H1 (cell line): ENCODE measurements at places on chromosomes 4 and X. TPM values are rescaled to one million over a fixed set of nuclear protein-coding genes. Genes with fewer than 3 reads are reported as not detected.

GRCh38 chr4:153497988-153498967, 32.1 kb downstream of the TMEM131L start:
- peak; percentile 41 for DNase-seq

GRCh38 chr4:58732973-58733372, 1622.8 kb upstream of the IGFBP7 start:
- DNase-seq: no peak

Gene DSPP
- not detected in 2 replicates for polyA plus RNA-seq

DNA sequence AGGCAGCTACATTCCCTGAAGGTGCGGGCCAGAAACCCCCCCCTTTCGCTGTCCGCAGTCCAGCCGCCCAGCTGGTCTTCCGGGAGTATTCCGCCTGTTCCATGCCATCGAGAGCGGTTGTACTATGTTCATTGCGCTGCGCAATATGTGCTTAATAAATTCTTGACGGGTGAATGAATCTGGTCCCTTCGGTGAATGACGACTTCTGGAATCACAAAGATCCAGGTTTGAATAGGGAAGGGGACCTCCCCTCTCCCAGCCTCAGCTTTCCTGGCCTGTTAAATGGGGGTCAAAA, 777 bp upstream of the TFE3 start:
- no peak for DNase-seq

DNA sequence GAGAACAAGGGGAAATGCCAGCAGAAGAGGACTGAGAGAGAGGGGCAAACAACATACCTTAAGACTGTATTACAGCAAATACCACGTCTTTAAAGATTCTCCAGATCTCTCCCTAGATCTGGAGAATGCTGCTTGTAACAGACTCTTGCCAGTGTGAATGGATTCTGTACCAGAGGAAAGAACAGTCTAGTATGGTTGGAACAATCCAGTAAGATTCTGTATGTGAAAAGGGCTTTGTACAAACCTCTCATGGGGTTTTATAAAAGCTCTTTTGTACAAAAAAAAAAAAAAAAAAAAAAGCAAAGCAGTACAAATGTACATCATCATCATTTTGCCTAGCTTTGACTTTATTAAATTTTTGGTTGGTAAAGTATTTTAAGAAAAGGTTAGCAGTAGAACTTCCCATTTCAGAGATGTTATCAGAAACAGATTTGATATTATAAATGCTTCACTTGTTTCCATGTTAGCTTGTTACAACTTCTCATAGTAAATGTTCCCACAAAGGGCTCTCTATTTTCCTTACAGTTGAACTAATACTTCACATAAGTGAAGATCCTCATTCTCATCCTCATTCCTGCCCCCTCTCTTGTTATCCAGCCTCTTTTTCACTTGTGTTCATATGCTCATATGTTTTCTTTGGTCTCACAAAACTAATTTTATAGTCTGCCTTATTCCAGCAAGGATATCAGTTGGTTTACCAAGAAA, 144.2 kb downstream of the EDA start:
- no peak for DNase-seq
